ENCODE measurements at places on chromosomes 6 and 20. TPM values are rescaled to one million over a fixed set of nuclear protein-coding genes. Genes with fewer than 3 reads are reported as not detected.

- no peak for DNase-seq
These were observed 76.6 kb upstream of the RBM24 start for GRCh38 chr6:17204533-17204932.

Gene PXDC1
- 27.6 TPM for total RNA-seq

DNA sequence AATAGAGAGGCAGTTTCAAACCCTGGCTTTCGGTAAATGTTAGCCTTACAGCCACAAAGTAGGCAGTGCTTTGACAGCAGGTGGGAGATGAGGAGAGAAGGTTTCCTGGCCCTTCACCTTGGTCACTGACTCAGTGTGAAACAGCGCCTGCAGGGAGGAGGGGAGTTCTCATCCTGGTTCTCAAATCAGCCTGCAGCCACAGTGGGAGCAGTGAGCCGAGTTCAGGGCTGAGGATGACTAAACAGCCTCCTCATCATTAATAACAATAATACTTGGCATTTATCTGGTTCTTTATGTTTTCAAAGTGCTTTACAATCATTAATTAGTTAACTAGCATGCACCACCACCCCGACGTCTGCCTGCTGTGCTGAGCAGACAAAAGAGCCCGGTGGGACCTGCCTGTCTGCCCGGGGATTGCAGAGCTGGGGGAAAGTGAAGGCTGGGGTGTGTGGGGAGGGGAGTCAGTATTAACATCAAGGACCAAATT lies 59.6 kb downstream of the PRDM1 start:
- DNase-seq = peak; percentile 56

DNA sequence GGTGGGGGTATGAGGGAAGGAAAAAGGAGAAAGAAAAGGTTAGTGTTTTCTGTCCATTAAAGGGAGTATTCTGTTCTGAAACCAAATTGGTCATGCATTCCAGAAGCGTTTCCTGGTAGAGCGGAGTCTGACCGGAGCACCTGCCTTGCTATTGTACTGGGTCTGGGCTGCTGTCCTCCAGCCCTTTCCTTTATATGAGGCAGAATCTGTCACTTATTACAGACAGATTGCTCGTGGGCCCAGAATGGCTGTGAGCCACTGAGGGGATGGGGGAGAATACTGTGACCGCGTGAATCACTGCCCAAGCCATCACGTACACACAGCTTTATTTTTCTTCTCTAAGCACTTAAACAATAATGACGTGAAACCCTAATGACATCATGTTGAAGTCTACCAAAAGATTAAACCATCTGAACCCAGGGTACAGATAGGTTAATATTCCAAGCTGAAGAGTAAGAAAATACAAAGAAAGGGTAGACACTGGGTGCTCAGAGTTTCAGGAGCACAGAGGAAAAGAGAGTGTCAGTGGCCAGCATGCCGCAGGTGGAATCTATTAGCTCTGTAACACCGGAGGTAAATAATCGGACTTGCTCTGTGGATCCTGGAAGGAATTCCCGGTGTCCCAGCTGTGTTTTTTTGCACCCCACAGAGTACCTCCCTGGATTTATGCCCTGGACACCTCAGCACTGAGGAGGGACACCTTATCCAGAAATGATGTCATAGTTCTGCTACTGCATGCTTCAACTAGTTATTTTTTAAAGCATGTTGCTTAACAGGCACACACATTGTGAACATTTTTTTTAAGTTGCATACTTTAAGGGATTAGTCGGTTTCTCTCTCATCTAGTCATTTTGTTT lies 573.3 kb downstream of the PKHD1 start:
- no peak for DNase-seq

DNA sequence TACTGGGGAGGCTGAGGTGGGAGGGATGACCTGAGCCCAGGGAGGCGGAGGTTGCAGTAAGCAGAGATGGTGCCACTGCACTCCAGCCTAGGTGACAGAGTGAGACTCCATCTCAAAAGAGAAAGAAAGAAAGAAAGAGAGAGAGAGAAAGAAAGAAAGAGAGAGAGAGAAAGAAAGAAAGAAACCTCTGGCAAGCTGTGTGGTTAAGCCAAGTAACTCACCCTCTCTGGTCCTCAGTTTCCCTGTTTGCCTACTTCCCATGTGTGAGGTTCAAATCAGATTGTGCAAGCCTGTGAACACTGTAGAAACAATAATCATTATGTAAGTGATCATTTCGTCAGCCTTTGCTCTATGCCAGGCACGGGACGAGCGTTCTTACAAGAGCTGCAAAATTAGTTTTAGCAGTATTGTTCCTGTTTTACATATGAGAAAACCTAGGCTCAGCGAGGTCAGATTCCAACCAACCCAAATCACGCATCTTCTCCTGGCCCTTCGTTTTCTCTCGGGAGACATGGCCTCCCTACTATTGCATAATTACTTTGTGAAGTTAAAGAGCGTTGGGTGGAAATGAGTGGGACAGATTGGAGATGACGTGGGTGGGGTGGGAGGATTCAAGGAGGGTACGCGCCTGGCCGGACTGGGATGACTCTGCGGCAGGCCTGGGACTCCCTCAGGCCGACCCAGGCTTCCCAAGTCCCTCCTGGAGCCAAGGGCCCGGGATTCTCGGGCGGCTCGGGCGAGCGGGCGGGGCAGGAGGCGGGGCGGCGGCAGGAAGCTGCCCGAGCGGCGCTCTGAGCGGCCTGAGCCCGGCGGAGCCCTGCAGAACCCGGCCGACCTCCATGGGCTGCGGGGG lies at the start of gene SNX21:
Gene SNX21, plus strand, starts transcription at position 770 of the 853 bp plus-strand sequence. CDS start 121 bp downstream, outside the sequence.
- peak; percentile 88 for DNase-seq

Gene TAB2
- total RNA-seq = 14.9 TPM

- peak; percentile 32 for DNase-seq
These were observed 14.3 kb upstream of the SPAG4 start for GRCh38 chr20:35600993-35601973.

- no peak for DNase-seq
These were observed 597.9 kb downstream of the COL12A1 start for GRCh38 chr6:74607934-74608333.

DNA sequence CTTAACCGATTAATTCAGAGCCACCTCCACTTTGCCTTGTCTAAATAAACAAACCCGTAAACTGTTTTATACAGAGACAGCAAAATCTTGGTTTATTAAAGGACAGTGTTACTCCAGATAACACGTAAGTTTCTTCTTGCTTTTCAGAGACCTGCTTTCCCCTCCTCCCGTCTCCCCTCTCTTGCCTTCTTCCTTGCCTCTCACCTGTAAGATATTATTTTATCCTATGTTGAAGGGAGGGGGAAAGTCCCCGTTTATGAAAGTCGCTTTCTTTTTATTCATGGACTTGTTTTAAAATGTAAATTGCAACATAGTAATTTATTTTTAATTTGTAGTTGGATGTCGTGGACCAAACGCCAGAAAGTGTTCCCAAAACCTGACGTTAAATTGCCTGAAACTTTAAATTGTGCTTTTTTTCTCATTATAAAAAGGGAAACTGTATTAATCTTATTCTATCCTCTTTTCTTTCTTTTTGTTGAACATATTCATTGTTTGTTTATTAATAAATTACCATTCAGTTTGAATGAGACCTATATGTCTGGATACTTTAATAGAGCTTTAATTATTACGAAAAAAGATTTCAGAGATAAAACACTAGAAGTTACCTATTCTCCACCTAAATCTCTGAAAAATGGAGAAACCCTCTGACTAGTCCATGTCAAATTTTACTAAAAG lies 2.7 kb downstream of the FOXC1 start:
- DNase-seq = no peak

Gene HLA-C
- total RNA-seq = 18.8 TPM

Gene FOXC1
- 6.5 TPM for total RNA-seq

GRCh38 chr6:29628419-29629281 lies 4.3 kb downstream of the GABBR1 start:
- DNase-seq = peak; percentile 85

- DNase-seq = no peak
These were observed 10.9 kb upstream of the NCOA3 start for GRCh38 chr20:47490795-47491194.

Gene SLC22A23
- 3.3 TPM for total RNA-seq

DNA sequence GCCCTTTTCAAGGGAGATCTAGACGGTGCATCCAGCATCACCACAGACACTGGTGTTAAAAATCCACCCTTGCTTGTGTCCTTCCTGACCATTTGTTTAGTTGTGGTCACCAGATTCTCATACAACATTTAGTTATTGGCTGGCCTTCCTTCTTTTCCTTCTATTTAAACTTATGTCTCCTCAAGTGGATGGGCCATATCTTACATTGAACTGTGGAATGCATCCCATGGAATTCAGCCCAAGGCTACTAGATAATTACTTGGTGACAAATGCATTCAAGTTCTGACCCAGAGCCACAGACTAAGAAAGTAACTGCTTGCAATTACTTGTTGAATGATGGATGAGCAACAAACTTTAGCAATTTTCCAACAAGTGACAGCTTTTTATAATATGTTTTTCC lies 198.9 kb upstream of the SSTR4 start:
- DNase-seq = no peak

DNA sequence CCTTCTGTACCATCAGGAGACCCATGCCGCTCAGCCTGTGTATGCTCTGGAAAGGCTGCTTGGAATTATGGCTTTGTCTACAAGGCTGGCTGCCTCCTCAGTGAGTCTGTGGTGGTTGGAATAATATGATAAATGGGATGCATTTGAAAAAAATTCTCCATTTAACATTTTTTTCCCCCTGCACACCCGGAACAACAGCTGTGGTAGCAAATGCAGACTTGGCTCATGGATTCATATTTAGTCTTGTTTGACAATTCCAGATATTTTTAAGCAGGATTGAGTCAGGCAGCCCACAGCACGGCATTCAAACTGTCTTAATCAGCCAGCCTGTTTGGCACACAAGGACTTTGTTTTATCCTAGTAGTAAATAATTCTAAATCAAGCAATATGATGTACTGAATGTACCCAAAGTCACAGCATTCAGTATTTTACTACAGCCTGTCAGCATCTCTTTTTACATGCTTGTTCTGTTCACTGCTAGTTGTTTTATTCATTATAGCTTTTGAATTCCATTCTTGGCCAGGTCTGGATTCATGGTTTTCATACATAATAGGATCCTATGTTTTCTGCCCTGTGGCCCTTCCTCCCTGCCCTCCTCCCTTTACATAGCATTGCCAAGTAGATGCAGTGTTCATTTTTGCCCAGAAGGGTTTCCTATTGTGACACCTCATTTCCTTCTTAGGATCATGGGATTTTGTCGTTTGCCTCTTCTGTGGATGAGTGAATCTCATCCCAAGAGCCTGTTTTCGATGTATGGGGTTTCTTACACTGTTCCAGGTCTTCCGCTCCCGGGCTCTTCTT lies 68.1 kb downstream of the LRRC1 start:
- DNase-seq = peak; percentile 18

DNA sequence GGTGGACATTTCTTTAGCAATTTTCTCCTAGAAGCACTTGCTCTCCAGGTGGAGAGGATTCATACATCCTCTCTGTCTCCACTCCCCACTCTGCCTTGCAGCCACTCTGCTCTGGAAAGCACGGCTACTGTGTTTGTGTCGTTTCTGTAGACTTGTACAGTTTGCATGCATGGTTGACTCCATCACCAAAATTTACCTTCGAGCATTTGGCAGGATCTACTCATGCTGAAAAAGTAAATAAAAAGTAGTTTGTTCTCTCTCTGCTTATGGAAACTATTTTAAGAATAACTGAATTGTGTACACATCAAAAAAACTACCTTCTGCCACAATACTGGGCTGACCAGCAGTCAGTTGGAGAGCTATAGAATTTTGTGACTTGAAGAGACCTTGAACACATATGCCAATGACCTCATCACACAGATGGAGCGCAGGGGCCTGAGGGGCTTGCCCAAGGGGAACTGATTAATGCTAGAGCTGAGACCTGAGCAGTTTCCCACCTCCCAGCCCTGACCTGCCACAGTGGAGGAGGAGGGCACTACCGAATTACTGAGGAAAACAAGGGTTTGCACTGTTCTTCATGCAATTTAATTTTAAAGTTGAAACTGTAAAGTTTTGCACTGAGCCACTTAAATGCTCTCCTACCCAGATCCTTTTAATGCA lies 33.7 kb upstream of the FOXQ1 start:
- DNase-seq = no peak

GRCh38 chr6:138347864-138348263 lies 29.8 kb upstream of the SMIM28 start:
- no peak for DNase-seq

Gene ZBTB12
- total RNA-seq = 15.1 TPM

DNA sequence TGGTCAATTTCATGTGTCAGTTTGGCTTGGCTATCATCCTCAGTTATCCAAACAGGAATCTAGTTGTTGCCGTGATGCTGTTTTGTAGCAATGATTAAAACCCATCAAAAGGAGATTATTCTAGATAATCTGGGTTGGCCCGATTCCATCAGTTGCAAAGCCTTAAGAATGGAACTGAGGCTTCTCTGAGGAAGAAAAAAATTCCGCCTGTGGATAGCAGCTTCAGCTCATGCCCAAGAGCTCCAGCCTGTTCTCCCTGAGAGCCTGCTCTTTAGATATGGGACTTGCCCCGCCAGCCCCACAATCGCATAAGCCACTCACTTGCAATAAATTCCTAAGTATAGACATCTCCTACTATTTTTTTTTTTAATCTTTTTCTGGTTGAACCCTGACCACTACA lies 61.5 kb downstream of the SEL1L2 start:
- no peak for DNase-seq

Gene FLRT3
- 4.0 TPM for total RNA-seq

Gene PSORS1C1
- 0.64 TPM for total RNA-seq

DNA sequence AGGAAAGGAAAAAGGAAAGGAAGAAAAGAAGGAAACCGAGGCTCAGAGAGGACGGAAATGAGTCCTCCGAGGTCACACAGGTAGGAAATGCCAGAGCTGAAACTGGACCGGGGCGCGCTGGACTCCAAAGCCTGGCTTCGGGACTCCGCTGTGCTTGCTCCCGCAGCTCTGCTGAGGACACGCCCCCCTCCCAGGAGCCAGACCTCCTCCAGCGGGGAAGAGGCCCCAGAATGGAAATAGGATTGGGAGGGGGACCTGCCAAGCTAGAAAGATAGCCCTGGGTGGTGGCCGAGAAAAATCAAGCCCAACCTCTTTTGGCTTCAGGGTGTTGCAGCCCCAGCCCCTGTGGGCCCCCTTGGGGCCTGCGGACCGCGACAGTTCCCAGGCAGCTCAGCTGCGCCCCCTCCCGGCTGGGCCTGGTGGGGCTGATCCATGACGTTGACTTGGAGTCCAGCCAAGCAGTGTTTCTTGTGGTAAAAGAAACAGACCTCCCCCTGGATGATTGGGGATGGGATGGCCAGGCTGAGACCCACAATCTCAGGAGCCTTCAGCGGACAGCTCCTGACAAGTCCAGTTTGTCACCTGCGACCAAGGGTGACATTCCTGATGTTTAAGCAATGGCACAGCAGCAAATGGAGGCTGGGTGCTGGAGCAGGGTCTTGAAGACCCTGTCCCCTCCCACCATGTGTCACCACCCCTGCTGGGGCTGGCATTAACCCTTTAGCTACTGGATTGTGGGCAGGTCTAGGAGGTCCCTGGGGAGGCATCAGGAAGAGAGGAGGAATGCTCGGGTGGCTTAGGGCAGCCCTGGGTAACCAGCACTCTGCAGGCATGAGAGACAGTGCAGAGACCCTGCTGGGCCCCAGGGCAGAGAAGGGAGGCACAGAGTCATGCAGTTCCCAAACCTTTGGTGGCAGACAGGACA lies 55.4 kb downstream of the RIPOR3 start:
- DNase-seq = peak; percentile 41

DNA sequence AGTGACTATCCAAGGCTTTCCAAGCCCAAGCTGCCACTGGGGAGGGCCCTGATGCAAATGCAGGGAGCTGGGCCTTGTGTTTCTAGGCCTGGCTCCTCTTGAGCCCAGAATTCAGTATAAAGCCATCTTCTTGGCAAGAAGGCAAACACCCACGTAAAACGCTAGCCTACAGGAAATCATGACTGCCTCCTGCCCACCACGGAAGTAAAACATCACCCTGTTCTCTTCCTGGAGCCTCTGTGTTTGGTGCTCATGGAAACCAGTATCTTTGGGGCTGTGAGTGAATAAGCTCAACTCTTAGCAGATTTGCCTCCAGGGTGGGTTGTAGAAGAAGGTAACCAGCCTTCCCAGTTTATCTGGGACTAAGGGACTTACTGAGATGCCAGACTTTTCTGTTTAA lies 271.0 kb downstream of the ZNF217 start:
- no peak for DNase-seq
